T-helper 22 cell (primary cell): ENCODE measurements at places on chromosomes 4 and X.

DNA sequence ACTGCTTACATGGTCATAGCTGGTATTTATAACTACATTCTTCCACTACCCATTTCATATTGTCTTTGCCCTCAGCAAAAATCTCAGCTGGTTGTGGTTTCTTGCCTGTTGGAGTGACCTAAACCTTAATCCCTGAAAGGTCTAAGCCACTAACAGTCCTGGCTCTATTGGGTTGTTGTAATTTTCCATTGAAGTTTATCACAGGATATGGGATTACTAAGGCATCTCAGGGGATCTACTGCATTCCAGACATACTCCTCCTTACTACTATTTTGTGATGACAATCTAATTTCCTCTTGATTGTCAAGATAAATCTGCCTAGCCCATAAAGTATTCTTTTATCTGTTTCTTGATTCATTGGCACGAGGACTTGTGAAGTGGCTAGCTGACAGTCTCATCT is 6.2 kb upstream of the OSTC start:
- no peak for DNase-seq

- no peak for DNase-seq
These were observed 22.6 kb downstream of the HOPX start for GRCh38 chr4:56658528-56658927.

GRCh38 chr4:19806865-19807264 is 444.8 kb upstream of the SLIT2 start:
- DNase-seq = no peak

GRCh38 chr4:110357521-110357920 is 118.4 kb upstream of the ENPEP start:
- DNase-seq = no peak

DNA sequence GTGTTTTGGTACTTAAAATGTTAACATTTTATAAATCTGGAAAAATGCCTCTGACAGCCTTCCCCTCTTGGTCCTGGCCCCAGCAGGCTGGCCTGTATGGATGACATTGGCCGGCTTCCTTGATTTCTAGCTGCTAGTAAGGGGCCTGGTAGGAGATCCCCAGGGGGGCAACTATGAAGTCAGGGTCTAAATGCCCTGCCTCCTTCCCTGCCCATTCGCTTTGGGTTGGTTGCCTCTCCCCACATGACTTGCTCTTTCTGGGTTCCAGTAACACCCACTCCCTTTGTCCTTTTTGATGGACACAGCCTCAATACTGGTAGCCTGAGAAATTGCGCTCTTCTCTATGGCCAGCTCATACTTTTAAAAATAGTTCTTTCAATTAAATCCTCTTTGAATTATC is 78.0 kb upstream of the MAD2L1 start:
- no peak for DNase-seq

DNA sequence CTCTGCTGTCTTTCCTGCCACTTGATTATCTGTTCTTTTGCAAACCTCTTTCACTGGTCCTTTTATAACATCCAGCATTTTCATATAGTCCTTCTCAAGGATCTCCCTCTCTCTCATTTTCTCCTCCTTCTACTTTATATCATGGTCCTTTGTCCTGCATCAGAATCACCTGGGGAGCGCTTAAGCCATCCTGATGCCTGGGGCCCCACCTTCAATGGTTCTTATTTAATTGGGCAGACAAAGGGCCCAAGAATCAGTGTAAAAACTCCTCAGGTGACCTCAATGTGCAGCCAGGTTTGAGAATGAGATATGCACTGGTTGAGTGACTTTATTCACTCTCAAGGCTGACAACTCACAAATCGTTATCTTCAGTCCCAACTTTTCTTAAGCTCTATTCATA is 283.9 kb downstream of the UNC5C start:
- no peak for DNase-seq

DNA sequence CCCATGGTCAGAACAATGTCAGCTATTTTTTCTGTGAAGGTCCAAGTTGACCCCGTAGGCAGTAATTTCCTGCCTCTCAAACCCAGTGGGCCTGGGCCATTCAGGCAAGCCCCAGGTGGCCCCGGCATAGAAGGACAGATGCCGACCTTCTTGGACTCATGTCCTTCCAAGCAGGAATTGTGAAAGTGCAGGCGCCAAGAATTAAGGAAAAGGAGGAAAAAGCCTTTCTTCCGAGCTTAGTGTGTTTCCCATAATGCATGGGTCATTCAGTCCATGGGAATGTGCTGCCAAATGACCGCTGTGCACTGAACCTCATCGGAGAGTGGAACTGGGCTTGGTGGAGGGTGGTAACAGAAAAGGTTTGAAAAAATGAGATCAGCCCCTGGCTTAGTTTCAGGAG is 196.5 kb upstream of the HS3ST1 start:
- DNase-seq = no peak

DNA sequence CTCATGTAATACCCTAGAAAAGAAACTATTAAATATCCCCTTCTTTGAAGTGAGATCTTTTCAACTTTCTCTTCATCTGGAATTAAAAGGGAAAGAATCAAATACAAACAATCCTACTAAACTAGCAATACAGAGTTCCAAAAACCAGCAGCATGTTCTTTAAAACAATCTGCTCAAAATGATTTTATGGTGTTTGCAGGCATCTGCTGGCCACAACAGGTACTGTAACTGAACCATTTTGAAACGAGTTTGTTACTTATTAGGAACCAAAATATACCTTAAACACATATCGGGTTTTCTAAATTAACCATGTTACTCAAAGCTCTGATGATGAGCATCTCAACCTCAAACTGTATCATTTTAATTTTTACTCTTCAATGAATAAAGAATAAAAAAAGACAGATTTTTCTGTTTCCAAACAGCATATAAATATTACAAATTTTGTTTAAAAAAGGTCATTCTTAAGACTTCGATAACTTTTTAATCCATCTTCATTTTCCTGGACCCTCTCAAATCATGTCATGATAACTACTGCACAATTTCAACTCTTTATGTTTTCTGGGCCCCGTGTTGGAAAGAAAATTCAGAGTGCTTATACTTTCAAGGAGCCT is 56.5 kb downstream of the ARAP2 start:
- no peak for DNase-seq

- DNase-seq = no peak
These were observed 395.3 kb upstream of the CPEB2 start for GRCh38 chr4:14607001-14607400.

DNA sequence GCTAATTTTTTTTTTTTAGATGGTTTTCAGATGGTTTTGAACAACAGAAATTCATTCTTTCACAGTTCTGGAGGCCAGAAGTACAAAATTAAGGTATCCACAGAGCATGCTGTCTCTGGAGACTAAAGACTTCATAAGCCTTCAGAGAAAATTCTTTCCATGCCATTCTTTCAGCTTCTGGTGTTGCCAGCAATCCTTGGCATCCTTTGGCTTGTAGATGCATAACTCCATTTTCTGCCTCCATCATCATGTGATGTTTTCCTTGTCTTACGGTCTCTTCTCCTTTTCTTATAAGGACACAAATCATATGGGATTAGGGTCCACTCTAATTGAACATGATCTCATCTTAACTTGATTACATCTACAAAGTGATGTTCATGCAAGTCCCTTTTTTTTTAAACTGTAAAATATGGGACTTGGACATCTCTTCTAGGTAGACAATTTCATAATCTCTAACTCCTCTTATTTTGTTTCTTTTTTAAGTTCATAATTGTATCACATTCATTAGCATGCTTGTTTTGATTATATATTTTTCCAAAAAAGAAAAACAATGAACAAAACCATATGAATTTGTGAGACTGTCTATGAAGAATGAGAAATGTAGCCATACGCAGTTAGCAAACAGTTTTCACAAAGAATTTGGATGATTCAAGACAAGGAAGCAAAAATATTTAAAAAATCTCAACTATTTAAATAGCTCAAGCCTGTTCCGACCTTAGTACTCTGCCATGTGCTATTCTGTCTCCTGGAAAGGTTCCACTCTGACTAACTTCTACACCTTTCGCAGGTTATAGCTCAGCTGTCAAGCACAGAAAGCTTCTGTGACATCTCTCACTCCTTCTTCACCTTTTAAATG is 53.1 kb upstream of the GIMD1 start:
- no peak for DNase-seq
